ENCODE measurements at places on chromosomes 2 and 18. TPM values are rescaled to one million over a fixed set of nuclear protein-coding genes. Genes with fewer than 3 reads are reported as not detected.

DNA sequence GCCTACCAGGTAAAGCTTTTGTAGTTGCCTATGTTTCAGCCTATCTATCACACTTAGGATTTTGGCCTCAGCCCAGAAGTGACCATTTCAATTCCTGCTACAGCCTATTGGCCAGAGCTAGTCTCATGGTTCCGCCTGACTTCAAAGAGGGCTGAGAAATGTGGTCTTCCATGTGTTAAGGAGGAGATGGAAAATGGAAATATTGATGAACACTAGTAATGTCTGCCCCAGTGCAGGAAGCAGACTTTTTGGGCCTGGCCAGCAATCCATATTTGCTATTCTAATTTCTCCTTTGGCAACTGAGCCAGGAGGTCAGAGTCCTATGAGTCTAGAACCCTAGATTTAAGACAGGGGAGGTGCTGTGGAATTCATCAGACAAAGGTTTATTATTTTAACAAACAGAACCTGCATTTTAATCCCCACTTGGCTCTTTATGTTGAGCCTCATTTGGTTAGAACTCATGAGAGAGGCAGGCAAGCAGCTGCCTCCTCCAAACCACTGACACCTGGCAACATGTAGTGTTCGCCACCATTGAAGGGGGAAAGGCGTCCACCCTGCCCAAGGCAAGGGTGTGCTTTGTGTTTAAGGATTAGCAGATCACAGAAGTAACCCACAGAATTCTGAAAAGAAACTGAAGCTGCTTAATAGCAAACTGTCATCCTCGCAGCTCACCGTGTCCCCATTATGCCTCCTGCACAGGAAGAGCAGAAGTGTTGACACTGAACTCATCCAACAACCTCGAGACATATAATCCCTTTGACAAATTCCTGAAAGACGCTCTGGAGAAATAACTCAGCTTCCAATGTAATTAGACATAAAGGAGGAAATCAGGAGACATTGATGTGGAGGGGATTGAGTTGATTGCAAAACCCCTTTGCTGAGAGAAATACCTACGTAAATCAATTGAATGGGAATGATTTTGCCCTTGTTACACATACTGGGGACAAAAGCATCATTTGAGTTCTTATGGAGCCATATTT is 47.7 kb upstream of the SCG2 start:
- no peak for DNase-seq

DNA sequence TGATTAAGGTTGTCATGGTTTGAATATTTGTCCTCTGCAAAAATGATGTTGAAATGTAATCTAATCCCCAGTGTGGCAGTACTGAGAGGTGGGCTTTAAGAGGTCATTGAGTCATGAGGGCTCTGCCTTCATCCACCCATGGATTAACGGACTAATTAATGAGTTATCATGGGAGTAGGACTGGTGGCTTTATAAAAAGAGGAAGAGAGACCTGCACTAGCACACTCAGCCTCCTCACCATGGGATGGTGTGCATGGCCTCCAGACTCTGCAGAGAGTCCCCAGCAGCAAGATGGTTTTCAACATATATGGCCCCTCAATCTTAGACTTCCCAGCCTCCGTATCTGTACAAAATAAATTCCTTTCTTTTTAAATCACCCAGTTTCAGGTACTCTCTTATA is 41.0 kb downstream of the DTNB start:
- no peak for DNase-seq

GRCh38 chr2:233092432-233093165 is 32.5 kb downstream of the INPP5D start:
- no peak for DNase-seq

TMEM169 gene
- total RNA-seq, result 0.19 TPM

DNA sequence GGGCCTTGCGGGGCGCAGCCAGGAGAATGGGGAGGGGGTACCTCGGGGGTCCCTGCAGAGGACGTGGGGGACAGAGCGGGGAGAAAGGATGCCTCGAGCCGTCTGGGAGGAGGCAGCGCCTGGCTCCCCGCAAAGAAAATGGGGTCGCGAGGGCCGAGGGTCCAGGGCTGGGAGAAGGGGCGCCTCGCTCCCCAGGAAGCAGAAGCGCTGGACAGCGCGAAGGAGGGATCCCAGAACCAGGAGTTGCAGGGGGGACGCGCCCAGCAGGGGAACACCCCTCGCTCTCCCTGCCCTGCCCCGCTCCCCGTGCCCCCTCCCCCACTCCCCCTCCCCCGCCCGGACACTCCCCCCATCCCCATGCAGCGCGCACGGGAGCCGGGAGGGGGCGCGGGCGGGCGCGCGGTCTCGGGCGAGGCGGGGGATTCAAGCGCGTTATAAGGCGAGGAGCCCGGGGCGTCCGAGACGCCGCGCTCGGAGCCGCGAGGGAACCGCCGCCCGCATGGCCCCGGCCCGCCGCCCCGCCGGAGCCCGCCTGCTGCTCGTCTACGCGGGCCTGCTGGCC is at the start of gene ERFE:
ERFE (plus strand) TSS at position 462 of the 562 bp plus-strand sequence; CDS start at position 500, 38 bp downstream.
- no peak for DNase-seq

DNA sequence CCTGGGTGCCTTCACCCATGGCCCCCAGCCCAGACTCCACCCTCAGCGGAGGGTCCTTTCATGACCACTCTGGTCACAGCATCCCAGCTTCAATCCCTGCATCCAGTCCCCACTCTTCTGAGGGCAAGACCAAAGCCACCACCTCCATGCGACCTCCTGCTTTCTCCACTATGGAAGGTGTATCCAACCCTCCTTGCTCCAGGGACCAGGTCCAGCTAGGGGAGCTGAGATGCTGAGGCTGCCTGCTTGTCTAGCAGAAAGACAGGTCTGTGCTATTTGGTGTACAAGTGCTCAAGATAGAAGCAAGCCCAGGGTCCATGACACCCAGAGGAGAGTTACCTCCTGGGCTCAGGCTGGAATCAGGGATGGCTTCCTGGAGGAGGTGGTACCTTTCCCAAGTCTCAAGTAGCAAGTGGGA is 73.8 kb upstream of the RAB6C start:
- DNase-seq, result no peak

DNA sequence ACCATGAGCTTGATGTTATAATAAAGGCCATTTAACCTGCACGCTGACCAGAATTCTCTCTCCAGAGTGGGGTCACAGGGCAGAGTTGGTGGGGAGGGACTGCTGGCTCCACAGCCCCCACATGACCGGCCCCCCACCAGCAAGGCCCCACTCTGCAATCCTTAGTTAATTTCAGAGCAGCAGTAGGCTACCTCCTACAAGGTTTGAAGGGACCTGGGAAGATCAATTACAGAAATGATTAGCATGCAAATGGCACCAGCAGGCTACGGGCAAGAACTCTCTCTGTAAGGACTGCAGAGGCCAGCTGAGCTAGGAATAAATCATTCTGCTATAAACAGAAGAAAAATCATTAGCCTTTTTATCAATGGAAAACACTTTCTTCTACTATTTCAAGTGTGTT is 135.3 kb downstream of the C1D start:
- no peak for DNase-seq

- no peak for DNase-seq
Observed at GRCh38 chr2:10826625-10827024, 14.0 kb upstream of the PDIA6 start.

- no peak for DNase-seq
Observed at GRCh38 chr2:186410802-186411201, 75.3 kb upstream of the ZC3H15 start.
